ENCODE measurements at places on chromosomes 2 and 18. TPM values are rescaled to one million over a fixed set of nuclear protein-coding genes. Genes with fewer than 3 reads are reported as not detected.

Gene TRAF3IP1
- total RNA-seq: 19.1 TPM

DNA sequence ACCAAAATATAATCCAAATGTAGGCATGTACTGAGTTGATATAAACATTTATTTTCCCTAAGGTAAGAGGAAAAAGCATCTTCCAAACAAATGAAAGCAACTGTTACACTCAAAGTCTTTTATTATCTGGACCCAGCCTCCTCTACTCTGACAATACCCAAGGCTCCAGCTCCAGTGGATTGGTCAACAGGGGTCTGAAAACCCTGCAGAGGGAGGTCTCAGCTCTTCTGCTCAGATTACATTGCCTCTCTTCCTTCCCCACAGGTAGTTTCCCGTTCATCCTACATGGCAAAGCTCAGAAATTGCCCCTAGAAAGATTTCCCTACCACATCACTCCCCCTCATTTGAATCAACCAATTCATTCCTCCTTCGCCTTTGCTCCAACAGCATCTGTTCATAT lies 457.0 kb downstream of the METTL4 start:
- H3K4me3 ChIP-seq: no peak overlapping the region
- no peaks in the 10 kb centered on the region for H3K36me3 ChIP-seq
- H3K27me3 ChIP-seq: no peaks in the 10 kb centered on the region
- DNase-seq: no peak
- H3K27ac ChIP-seq: no peak overlapping the region

GRCh38 chr2:162317861-162318327 lies 590 bp downstream of the IFIH1 start:
- peak overlapping the region; percentile 92 for H3K27ac ChIP-seq
- peak; percentile 40 for DNase-seq
- no peaks in the 10 kb centered on the region for H3K27me3 ChIP-seq
- H3K4me1 ChIP-seq: peaks cover 6% of the 10 kb centered on the region

GRCh38 chr2:99442837-99443236 lies 47.0 kb downstream of the REV1 start:
- H3K27ac ChIP-seq: no peak overlapping the region
- no peaks in the 10 kb centered on the region for H3K27me3 ChIP-seq
- no peak overlapping the region for H3K4me3 ChIP-seq
- no peaks in the 10 kb centered on the region for H3K4me1 ChIP-seq
- no peak for DNase-seq

GRCh38 chr2:44758591-44758990 lies 182.9 kb upstream of the SIX3 start:
- no peak overlapping the region for H3K4me3 ChIP-seq
- H3K27ac ChIP-seq: no peak overlapping the region
- H3K36me3 ChIP-seq: no peaks in the 10 kb centered on the region
- H3K4me1 ChIP-seq: peaks cover under 1% of the 10 kb centered on the region
- no peak for DNase-seq

- no peaks in the 10 kb centered on the region for H3K4me1 ChIP-seq
- H3K4me3 ChIP-seq: no peak overlapping the region
- no peaks in the 10 kb centered on the region for H3K36me3 ChIP-seq
- no peak for DNase-seq
- H3K27ac ChIP-seq: no peak overlapping the region
Measured at GRCh38 chr2:154681741-154682140, 16.8 kb upstream of the KCNJ3 start.

DNA sequence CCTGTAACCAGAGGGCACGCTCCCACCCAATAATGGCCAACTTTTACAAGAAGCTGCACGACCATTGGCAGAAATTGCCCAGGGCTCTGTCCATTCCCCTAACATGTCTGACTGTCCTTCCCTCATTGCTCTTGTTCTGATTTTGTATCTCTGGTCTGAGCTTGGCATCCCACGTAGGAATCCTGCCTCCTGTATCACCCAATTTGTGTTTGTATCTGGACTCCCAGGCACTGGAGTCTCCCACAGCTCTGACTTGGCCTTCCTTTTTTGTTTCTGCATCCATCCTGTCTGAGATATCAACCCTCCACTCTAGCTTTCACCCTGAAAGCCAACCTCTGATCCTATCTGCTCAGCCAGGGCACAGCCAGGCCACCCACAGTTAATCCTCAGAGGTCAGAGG lies 259.8 kb downstream of the FBXO15 start:
- no peaks in the 10 kb centered on the region for H3K36me3 ChIP-seq
- no peaks in the 10 kb centered on the region for H3K4me1 ChIP-seq
- H3K27ac ChIP-seq: no peak overlapping the region
- no peaks in the 10 kb centered on the region for H3K27me3 ChIP-seq

GRCh38 chr18:44541159-44541558 lies 139.5 kb upstream of the SETBP1 start:
- no peak overlapping the region for H3K4me3 ChIP-seq
- no peaks in the 10 kb centered on the region for H3K36me3 ChIP-seq
- H3K27me3 ChIP-seq: no peaks in the 10 kb centered on the region
- H3K4me1 ChIP-seq: peaks cover 4% of the 10 kb centered on the region

GRCh38 chr2:181419129-181419855 lies 37.9 kb upstream of the ITGA4 start:
- no peak for DNase-seq
- no peak overlapping the region for H3K27ac ChIP-seq
- no peaks in the 10 kb centered on the region for H3K4me1 ChIP-seq
- no peaks in the 10 kb centered on the region for H3K36me3 ChIP-seq
- H3K4me3 ChIP-seq: no peak overlapping the region
